ENCODE measurements at places on chromosomes 5 and 9. TPM values are rescaled to one million over a fixed set of nuclear protein-coding genes. Genes with fewer than 3 reads are reported as not detected.

The TEX48 gene
- polyA plus RNA-seq, result not detected

The RNF145 gene
- polyA plus RNA-seq, result 16.5 TPM

The PFN3 gene
- not detected for polyA plus RNA-seq

The SRA1 gene
- polyA plus RNA-seq, result 28.5 TPM

The ESM1 gene
- not detected for polyA plus RNA-seq

DNA sequence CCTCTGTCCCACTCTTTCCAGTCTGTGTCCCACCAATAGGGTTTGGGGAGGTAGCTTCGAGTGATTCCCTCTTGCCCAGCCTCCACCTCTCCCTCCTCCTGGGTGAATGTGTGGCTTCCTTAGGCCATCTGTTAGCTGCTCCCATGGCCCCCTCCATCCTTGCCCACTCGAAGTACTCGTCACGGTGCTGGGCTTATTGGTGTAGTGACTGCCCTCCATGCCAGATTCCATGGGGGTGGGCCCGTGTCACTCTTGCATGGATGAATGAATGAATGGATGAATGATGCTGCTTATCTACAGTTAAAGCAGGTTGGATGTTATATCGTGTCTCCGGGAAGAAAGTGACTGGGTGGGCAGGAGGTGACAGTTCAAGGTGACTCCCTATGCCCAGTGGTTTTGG, 19.1 kb downstream of the HMCN2 start:
- H3K4me1 ChIP-seq, result peaks cover 11% of the 10 kb centered on the region
- no peaks in the 10 kb centered on the region for H3K36me3 ChIP-seq
- H3K27ac ChIP-seq, result no peak overlapping the region

DNA sequence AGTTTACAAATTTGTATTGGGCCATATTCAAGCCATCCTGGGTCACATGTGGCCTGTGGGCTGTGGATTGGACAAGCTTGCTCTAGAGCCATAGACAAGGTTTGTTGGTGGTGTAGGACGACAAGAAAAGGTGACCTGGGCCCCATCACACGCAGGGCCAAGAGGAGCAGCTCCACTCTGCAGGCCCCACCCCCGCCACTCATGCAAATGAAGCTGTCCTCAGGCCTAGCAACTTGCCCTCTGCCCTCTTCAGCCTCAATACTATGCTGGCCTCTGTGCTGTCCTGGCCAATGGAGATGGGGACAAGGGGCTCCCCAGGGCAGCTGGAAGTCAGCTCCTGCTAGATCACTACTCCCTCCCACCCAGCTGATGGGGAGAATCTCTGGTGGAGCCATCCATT, 55.2 kb upstream of the TMEM252 start:
- DNase-seq, result no peak
- no peaks in the 10 kb centered on the region for H3K27me3 ChIP-seq
- no peak overlapping the region for H3K4me3 ChIP-seq
- H3K4me1 ChIP-seq, result no peaks in the 10 kb centered on the region

DNA sequence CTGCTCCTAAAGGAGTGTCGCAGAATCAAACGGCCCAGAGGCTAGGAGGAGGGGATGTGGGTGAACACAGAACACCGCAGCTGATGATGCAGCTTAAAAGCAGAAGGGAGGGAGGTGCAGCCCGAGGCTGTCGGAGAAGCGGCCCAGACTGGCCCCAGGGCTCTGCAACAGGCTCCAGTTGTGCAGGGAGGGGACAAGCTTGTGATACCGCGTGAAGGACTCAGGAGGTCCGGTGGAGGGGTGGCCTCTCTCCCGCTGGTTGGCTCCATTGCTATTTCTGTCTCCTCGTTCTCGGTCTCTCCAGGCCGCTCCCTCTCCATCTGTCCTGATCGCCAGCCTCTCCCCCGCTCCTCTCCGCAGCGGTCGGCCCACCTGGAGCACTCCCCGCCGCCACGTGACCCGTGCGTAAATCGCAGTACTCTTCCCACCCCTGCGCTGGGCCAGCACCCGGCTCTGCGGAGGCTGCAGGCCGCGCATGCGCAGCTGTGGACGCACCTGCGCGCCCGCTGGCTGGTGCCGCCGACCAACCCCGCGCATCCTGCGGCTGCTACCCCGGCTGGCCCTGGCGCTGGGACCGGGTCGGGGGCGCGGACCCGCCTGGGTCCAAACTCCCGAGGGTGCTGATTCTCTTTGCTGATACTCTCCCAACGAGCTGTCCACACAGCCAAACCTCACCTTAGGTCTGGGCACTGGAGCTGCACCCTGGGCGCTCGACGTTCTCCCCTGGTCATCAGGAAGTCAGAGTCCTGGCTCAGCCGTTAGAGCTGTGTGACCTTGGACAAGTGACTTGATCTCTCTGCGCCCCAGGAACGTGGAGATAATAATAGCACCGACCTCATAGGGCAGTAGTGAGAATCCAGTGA, 3.7 kb upstream of the STXBP1 start:
- H3K27ac ChIP-seq, result peak overlapping the region; percentile 66
- peak overlapping the region; percentile 31 for H3K4me3 ChIP-seq
- H3K27me3 ChIP-seq, result peaks cover 39% of the 10 kb centered on the region

GRCh38 chr5:34672196-34672595, 16.1 kb downstream of the RAI14 start:
- no peaks in the 10 kb centered on the region for H3K27me3 ChIP-seq
- H3K27ac ChIP-seq, result no peak overlapping the region
- H3K36me3 ChIP-seq, result peaks cover 2% of the 10 kb centered on the region
- DNase-seq, result no peak

- H3K27ac ChIP-seq, result no peak overlapping the region
- H3K36me3 ChIP-seq, result no peaks in the 10 kb centered on the region
- DNase-seq, result no peak
- H3K4me3 ChIP-seq, result no peak overlapping the region
- no peaks in the 10 kb centered on the region for H3K4me1 ChIP-seq
Observed at GRCh38 chr5:173268750-173269432, 33.9 kb upstream of the NKX2-5 start.

- H3K36me3 ChIP-seq, result no peaks in the 10 kb centered on the region
- no peak for DNase-seq
- no peak overlapping the region for H3K4me3 ChIP-seq
Observed at GRCh38 chr9:82998409-82998808, 64.5 kb downstream of the RASEF start.

- DNase-seq, result no peak
- no peaks in the 10 kb centered on the region for H3K27me3 ChIP-seq
- no peaks in the 10 kb centered on the region for H3K36me3 ChIP-seq
- no peak overlapping the region for H3K4me3 ChIP-seq
- H3K27ac ChIP-seq, result no peak overlapping the region
Observed at GRCh38 chr9:10260501-10260900, 352.3 kb downstream of the PTPRD start.

DNA sequence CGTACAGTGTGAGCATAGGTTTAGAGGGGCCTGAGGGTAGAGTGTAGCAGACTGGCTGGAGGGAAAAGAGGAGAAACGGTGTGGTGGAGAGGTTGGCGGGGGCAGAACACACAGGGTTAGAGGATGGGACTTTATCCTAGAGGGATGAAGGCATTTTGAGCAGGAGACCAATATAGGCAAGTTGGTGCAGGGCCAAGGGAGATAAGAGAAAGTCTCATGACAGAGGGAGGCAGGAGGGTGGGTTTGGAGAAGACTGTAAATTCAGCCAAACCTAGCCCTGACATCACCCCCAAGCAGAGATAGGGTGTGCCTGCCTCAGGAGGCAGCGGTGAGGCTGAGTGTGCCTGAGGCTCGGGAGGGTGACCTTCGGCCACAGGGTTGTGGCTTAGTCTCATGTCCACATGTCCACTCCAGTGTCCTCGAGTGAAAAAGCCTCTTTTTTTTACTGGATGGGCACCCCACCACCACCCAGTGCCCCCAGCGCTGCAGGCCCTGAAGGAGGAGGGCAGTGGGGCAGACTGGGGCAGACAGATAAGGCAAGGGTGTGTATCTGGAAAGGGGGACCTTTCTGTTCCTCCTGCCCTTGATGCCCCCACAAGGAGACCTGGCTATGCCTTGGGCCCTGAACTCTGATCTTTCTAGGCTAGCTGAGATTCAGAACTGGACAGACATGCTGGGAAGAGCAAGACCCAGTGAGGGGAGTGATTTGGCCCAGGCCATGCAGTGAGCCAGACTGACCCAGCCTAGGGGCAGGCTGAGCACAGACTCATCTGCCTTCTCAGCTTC, 108.7 kb downstream of the RGS3 start:
- H3K4me1 ChIP-seq, result peaks cover 12% of the 10 kb centered on the region
- H3K36me3 ChIP-seq, result peaks cover 29% of the 10 kb centered on the region
- H3K4me3 ChIP-seq, result no peak overlapping the region
- no peaks in the 10 kb centered on the region for H3K27me3 ChIP-seq
- no peak for DNase-seq

GRCh38 chr9:126788046-126788445, 16.8 kb upstream of the ZBTB43 start:
- H3K36me3 ChIP-seq, result no peaks in the 10 kb centered on the region
- no peak for DNase-seq
- peaks cover 5% of the 10 kb centered on the region for H3K27me3 ChIP-seq
- H3K4me3 ChIP-seq, result no peak overlapping the region
